Hepatocyte (in vitro differentiated cells): ENCODE measurements at places on chromosomes 4 and X.

DNA sequence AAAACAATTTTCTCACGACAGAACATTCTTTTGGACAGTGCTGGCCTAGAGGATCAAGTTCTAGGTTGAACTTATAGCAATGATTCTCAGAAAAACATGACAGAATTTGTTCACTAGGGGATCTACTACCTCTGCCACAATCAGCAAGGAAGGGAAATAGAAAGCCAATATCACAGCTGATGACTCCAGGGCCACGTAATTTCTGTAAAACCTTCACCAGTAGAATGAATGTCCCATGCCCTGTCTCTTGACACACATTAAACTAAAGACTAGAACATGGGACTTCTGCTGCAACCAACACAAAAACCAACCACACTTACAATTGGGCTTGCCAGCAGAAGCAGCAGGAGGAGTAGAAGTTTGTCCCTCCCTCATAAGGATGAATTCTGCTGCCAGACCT, 86.0 kb upstream of the NPFFR2 start:
- no peak for DNase-seq

DNA sequence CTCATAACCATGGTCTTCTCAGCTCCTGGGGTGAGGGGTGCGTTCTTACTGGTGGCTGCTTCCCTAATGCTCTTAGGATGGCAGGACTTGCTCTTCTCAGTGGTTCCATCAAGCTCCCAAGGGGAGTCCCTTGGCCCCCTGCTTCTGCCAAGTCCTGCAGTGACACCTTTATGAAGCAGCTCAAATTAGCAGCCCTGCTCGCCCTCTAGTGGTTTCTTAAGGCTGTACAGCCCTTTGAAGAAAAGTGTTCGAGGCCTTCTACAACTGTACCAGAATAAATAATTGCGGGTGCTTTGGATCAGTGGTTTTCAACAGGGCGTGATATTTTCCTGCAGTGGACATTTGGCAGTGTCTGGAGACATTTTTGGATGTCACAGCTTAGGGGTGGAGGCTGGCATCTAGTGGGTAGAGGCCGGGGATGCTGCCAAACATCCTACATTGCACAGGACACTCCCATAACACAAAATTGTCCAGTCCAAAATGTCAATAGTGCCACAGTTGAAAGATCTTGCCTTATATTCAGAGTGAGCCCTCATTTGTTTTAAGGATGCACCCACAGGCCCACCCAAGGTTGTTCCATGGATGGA, 204.7 kb upstream of the S100G start:
- peak; percentile 48 for DNase-seq

DNA sequence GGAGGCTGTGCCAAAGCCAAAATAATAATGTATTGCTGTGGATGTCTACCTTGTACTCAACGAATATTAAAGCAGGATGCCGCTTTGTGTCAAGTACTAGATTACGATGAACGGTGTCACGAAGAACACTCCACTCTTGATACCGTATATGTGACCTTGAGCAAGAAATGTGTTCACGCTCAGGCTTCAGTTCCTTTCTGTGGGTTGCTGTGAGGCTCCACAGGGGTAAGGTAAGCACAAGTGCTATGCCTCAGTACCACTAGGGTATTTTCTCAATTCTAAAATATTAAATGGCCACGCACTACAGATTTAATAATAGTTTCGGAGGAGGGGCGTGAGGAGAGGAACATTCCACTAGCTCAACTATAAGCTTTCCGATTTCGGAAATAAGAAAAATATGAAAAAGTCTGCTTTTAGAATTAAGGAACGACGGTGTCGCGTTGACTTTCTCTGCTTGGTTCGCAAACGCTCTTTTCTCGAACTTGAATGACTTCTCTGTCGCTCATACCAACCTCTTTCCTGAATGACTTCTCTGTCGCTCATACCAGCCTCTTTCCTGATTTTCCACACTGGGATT, 607 bp upstream of the SCOC start:
- peak; percentile 27 for DNase-seq

- DNase-seq = no peak
Observed at GRCh38 chr4:46586566-46586965, 196.6 kb upstream of the GABRA2 start.

DNA sequence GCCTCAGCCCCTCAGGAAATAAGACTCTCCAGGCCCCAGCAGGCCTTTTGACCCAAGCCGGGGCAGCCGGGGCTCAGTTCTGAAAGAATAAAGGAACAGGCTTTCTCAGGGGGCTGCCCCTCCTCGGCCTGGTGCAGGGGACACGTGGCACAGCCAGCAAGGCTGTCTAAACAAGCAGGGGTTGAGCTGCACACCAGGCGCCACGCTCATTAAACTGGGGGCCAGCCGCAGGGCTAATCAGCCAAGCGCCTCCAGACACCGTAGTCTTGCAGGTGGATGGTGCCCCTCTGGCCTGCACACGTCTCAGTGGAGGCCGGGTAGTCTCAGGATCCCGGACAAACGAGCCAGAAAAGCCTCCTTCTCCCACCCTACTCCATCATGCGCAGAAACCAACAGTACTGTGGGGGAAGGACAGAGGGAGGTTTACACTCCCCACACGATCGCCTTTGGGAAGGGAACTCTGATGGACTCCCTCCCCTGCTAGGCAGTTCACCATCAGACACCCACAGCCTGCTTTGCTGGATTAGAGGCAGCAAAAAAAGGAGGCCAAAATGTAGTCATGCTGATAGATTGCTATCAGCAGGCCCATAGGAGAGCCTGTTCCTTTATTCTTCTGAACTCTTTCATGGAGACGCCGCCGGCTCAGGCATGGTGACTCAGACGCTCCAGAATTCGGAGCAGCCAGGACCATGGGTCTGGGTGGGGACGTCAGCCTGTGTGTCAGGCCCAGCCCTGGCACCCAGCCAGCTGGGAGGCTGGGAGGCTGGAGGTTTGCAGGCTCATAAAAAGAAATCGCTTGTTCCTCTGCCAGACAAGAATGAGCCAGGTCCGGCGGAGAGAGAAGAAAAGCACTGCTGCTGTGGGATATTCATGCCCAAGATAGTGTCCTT, 342.4 kb downstream of the BCOR start:
- DNase-seq = peak; percentile 96

- no peak for DNase-seq
Observed at GRCh38 chr4:44071959-44072955, 376.4 kb downstream of the KCTD8 start.

DNA sequence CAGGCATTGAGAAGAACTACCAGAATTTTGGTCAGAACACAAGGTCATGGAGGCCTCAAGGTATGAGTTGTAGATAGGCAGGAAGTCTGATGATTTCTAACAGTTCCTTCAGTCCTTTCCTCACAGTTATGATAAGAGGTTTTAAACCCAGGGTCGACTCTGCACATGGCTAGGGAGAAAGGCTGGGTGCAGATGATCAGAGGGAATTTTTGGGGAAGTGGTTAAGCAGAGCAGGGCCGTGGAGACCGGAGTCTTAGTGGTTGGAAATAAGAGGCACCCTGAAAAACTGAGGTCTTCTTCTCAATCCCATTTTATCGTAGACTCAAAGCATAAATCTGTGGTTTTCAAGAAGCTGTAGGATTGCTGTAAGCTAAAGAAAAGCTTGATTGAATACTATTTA, 118.5 kb upstream of the ANK2 start:
- DNase-seq = no peak
